ENCODE measurements at places on chromosomes 13 and 19. TPM values are rescaled to one million over a fixed set of nuclear protein-coding genes. Genes with fewer than 3 reads are reported as not detected.

DNA sequence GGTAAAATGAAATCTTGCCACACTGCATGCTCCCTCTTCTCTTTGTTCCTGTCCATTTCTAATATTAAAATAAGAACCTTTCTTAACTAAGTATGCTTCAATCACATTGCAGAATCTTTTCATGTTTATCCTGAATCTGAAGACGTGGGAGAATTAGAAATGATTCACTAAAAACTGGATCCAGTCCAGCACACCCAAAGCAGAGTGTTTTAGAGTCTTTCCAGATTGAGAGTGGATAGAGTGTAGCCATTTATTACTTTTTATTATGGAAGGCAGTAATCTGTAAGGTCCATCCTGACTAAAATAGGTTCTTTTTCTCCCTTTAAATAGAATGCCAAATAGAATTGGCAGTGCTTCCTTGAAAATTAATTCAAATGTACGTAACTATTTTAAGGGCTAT is 453.5 kb downstream of the TDRD3 start:
- H3K4me1 ChIP-seq: no peaks in the 10 kb centered on the region
- no peak overlapping the region for H3K4me3 ChIP-seq
- DNase-seq: no peak
- H3K27me3 ChIP-seq: no peaks in the 10 kb centered on the region
- no peak overlapping the region for H3K27ac ChIP-seq
- peaks cover 19% of the 10 kb centered on the region for H3K36me3 ChIP-seq

- no peak for DNase-seq
- no peaks in the 10 kb centered on the region for H3K27me3 ChIP-seq
- no peak overlapping the region for H3K27ac ChIP-seq
- H3K4me3 ChIP-seq: peak overlapping the region; percentile 99
- H3K4me1 ChIP-seq: no peaks in the 10 kb centered on the region
These were observed 508 bp upstream of the ZNF44 start for GRCh38 chr19:12295191-12295590.

GRCh38 chr13:39417643-39418042 is 185.3 kb downstream of the LHFPL6 start:
- peak; percentile 49 for DNase-seq
- peaks cover 3% of the 10 kb centered on the region for H3K4me1 ChIP-seq
- no peaks in the 10 kb centered on the region for H3K36me3 ChIP-seq
- H3K27me3 ChIP-seq: no peaks in the 10 kb centered on the region

- H3K4me1 ChIP-seq: no peaks in the 10 kb centered on the region
- peaks cover 15% of the 10 kb centered on the region for H3K36me3 ChIP-seq
- no peak for DNase-seq
- H3K27me3 ChIP-seq: no peaks in the 10 kb centered on the region
- H3K4me3 ChIP-seq: no peak overlapping the region
These were observed 503.1 kb downstream of the DIAPH3 start for GRCh38 chr13:59660582-59660981.

DNA sequence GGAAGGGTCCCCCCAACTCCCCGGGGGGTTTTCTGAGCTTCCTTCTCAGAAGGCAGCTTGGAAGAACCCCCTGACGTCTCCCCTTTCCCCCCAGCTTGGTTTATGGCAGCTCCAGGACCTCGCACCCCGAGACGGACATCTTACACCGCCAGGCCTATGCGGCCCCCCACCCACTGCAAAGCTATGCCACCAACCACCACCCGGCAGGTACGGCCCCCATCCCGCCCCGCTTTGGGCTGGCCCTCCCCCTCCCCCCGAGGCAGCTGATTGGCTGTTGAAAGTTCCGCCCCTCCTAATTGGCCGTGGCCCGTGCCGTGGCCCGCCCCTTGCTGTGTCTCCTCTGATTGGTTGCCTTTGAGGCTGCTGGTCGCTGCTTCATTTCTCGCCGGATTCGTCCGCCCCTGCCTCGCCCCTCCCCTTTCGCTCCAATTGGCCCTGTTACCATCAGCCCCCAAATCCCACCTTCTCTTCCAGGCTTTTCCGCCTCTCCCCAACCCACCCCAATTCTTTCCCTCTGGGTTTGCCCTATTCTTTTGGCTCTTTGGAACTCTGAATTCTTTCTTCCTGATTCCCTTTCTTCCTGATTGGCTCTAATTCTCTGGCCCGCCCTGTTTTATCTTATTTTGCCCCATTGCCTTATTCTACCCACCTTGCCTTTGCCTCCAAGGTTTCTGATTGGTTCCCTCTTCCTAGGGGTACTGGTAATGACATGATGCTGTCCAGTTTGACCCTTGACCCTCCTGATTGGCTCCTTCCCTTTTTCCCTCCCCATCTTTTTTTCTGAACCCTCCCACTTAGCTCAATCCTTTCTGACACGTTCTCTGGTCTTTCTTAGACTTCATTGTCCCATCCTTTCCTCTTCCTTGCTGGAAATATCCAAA is 2.5 kb downstream of the PRR12 start:
- no peaks in the 10 kb centered on the region for H3K4me1 ChIP-seq
- DNase-seq: peak; percentile 98
- H3K4me3 ChIP-seq: peak overlapping the region; percentile 94

Gene GNA15
- not detected for total RNA-seq

Gene CLEC17A
- total RNA-seq: not detected

Gene ZNF846
- 9.2 TPM for total RNA-seq

Gene GPR12
- total RNA-seq: not detected
